ENCODE measurements at places on chromosomes 11 and 22.

DNA sequence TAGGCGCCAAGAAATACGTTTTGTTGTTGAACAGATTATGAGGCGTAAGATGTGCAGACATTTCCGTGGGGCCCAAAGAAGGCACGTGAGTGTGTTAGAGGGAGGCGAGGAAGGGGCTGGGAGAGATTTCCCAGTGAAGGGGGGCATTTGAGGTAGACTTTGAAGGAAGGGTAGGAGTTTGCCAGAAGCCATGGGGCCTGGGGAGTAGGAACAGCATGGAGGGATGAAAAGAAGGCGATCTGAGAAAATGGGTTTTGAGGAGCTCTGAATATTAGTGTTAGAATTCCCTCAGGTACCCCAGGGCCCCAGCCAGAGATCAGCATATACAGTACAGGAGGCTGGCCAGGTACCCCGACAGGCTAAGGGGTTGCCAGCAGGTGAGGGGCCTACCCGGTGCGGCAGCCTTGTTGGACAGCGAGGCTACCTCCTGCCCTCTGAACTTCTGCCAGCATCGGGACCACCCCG lies 414 bp upstream of the MIEF1 start:
- DNase-seq = no peak

- no peak for DNase-seq
Observed at GRCh38 chr11:26329206-26329605, 2.7 kb upstream of the ANO3 start.

- no peak for DNase-seq
Observed at GRCh38 chr11:125173556-125173955, 9.0 kb downstream of the PKNOX2 start.

GRCh38 chr11:34909955-34910354 lies 6.2 kb downstream of the APIP start:
- DNase-seq = no peak

- DNase-seq = no peak
Observed at GRCh38 chr11:119999220-119999619, 138.7 kb downstream of the TRIM29 start.

DNA sequence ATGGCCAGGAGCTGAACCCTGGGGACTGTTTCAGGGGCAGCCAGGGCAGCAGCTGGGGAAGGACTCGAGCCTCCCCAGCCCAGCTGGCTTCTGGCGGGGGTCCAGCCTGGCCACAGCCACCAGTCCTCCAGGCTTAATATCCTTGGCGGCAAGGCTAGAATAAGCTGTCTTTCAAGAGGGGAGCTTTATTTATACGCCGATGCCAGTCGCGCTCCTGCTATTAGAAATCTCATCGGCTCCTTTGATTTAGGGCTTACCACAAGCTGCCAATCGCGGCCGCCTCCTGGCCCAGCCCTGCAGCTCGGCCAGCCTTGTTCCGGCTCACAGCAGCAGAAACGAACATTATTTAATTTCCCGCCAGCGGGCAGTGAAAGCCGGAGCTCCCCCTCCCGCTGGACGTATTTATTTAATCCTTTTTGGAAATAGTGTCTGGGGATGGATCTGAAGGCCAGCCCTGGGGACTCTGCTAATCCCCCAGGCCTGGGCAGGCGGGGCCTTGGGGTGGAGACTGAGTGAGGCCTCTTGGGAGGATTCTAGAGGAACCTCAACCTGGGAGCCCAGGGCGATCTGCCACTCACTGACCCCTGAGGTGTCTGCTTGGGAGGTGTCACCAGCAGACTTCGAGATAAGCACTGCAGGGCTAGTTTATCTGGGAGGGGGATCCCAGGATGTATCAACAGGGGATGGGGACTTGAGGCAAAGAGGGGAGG lies 363.1 kb downstream of the MN1 start:
- DNase-seq = no peak

- DNase-seq = no peak
Observed at GRCh38 chr11:126743628-126744027, 256.9 kb downstream of the KIRREL3 start.

DNA sequence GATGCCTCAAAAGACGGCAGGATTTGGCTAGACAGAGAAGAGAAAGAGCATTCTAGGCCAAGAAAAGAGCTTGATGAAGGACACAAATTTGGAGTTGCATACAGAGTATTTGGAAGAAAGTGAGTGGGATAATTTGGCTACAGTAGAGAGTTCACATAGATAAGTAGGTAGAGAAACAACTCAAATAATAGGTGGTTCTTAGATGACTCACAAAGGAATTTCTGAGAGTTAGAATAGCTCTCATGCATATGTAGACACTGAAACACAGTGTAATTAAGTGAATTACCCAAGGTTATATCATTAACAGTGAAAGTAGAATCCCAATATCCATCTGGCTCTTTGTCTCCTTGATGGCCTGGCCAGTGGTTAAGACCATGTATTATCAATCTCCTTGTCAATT lies 228.6 kb upstream of the DDI1 start:
- DNase-seq = no peak

DNA sequence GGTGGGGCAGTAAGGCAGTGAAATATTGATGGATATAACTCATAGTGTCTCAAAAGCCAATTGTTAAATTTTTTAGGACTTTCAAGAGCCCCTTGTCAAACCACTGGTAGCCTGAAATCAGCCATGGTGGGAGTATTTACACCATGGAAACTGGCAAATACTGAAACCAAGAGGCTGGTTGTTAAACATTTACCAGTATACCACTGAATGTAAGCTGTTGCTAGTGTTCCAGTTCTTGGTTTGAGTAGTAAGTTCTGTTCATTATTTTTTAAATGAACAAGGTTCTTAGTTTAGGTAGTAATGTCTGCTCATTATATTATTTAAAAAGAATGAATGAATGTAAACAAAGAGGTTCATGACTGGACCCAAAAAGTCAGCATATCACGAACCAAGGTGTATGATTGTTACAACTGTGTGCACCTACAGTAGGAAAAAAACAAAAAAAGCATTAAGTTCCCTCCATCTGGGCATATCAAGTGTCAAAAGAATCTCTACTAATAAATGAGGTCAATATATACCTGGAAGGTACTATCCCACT lies 4.5 kb upstream of the EIF3F start:
- no peak for DNase-seq

DNA sequence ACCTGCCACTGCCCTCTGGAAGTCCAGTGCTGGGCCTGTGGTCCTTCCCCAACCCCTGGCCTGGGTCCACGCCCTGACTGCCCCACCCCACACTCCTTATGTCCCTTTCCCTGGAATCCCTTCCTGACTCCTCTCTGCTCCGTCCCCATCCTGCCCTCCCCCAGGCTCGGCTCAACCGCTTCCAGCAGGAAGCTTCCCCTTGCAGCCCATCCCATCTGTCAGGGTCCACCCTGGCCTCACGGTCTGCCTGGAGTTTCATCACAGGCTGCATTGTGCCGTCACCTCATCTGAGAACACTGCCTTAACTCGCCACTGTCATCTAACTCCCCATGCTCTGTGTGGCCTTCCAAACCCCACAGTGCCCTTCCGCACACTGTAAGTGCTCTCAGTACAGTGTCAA lies 64.3 kb downstream of the NAT10 start:
- DNase-seq = no peak

DNA sequence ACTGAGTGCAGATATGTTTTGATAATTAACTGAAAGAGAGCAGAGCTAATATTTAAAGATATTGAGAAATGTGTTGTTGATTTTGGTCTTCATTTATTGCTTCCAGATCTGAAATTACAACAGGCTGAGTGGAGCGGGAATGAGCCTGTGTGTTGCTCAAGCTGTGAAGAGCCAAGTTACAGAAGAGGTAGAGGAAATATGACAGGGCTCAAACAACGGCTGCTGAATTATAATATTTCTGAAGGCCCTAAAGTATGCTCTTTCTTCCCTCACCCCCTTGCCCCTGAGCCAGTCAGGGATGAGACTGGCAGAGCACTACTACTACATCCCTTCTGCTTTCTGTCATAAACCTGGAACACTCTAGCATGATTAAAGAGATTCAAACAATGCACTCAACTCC lies 115.6 kb downstream of the FANCF start:
- no peak for DNase-seq

DNA sequence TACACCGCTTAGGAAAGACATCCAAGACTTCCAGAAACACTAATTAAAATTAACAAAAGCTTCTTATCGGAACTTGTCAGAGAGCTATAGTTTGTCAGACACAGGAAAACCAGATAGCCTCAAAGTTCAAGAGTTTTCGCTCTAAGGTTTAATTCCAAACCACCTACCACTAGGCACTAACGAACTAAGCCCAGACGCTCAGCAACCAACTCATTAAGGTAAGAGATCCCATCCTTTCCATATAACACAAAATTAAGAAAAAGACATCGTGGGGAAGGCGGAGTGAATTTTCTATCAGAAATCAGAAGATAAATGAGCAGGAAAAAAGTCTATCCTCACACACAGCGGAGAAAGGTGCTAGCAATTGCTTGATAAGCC lies 382 bp downstream of the IMMP1L start:
- no peak for DNase-seq

DNA sequence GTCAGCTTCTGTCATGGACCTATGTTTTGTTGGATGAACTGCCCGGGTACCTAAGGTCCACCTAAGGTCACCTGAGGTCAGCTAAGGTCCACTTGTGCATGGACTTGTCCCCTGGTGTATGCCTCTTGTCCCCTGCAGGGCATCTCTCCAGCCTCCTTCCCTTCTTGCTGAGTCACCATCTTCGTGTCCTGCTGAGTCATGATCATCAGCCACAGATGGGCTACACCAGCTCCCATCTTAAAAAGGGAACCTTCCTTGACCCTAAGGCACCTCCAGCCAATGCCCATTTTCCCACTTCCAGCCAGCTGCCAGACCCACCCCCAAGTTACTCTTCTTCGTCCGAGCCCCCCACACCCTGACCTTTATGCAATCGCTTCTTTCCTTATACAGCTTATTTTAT lies 544.9 kb downstream of the TBC1D22A start:
- DNase-seq = no peak

- DNase-seq = no peak
Observed at GRCh38 chr22:43222987-43223386, 36.1 kb upstream of the TTLL12 start.

DNA sequence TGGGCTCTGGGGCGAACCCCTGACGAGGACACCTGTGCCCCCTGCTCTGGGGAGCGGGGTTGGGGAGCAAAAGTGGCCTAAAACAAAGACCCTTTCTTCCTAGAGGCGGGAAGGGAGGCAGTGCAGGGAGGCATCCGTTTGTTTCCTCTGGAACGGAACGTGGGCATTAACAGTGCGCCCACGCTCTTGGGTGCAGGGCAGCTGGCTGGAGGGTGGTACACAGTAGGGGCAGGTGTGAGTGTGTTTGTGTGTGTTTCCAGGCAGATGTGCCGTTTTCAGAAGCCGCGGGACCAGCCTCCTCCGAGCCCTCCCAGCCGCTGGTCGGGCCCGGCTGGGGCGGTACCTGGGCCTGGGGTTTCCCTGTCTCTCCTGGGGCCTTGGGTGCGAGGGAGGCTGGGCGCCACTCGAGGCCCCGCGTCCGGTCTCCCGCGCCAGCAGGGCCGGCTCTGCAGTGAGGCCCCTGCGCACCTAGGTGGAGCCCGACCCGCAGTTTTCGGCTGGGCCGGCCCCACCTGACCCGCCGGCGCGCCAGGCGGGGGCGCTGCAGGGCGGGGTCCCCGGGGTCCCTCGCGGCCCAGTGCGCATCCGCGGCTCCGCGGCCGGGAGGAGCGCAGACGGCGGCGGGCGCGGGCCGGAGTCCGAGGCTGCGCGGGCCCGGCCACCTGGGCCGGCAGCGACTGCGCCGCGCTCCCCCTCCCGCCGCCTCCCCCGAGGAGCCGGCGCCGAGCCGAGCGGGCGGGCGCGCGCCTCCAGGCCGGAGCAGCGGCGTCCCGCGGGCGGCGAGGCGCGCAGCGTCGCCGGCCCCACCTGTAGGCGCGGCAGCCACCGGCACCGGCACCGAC lies 1252.7 kb downstream of the BRD1 start:
- no peak for DNase-seq

DNA sequence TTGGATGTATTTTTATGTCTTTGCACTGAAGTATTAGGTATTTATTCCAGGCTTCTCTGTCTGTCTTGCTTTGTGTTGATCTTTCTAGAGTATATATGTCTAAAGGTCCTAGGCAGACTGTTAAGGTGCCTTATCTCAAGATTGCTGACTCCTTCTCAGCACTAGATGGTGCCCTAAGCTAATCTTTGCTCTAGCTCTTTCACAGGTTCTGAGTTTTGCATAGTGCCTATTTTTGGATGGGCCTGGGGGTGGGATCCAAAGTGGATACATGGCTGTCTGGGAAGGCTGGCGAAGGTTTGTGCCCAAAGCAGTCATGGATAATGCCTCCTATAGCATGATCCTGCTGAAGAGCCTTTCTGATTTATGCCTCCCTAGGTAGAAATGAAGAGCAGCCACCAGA lies 154.9 kb downstream of the TRPC6 start:
- no peak for DNase-seq

GRCh38 chr11:6667733-6668374 lies 12.2 kb upstream of the DCHS1 start:
- no peak for DNase-seq

- DNase-seq = no peak
Observed at GRCh38 chr22:48782811-48783511, 1044.7 kb downstream of the BRD1 start.

- DNase-seq = no peak
Observed at GRCh38 chr11:125337836-125338834, 157.9 kb downstream of the FEZ1 start.

GRCh38 chr11:43557553-43558110 lies 122.9 kb upstream of the HSD17B12 start:
- no peak for DNase-seq

- peak; percentile 23 for DNase-seq
Observed at GRCh38 chr11:27158456-27159334, 118.1 kb downstream of the BBOX1 start.

GRCh38 chr11:79461666-79462645 lies 21.1 kb upstream of the TENM4 start:
- no peak for DNase-seq

- DNase-seq = no peak
Observed at GRCh38 chr22:46574438-46574992, 37.1 kb upstream of the CELSR1 start.

DNA sequence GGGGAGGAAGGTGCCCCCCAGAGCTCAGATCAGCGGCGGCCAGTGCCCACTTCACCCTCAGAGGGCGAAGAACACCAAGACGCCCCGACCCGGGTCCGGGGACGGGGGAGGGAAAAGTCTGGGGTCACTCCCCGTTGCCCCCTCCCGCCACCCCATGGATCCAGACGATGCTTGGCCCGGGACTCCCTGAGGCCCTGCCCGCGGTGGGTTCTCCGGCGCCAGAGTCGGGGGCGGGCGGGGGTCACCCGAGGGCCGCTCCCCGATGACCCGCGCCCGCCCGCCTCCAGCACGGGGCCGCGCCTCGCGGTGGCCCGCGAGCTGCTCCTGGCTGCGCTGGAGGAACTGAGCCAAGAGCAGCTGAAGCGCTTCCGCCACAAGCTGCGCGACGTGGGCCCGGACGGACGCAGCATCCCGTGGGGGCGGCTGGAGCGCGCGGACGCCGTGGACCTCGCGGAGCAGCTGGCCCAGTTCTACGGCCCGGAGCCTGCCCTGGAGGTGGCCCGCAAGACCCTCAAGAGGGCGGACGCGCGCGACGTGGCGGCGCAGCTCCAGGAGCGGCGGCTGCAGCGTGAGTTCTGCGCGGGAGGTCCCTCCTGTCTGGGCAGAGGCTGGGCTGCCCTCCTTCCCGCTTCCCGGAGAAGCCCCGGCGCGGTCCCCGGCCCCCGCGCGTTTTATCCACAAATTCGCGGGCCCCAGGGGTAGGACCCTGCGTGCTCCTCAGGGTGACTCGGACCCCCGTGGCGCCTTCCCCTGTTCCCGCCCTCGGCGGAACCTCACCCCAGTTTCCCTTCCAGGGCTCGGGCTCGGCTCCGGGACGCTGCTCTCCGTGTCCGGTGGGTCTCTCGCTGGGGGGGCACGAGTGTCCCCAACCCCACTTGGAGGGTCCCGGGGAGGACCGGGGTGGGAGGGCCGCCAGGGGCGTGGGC lies 1.1 kb downstream of the NLRP6 start:
- no peak for DNase-seq
